CD4-positive, alpha-beta T cell treated with Interleukin-6 for 4 hours (primary cell): ENCODE measurements at places on chromosomes 4 and X.

GRCh38 chrX:91108761-91109160, 325.9 kb upstream of the PABPC5 start:
- DNase-seq: no peak

GRCh38 chrX:16711893-16712547, 449 bp downstream of the CTPS2 start:
- DNase-seq: peak; percentile 8

GRCh38 chrX:107197319-107197718, 8.9 kb downstream of the NUP62CL start:
- DNase-seq: no peak

DNA sequence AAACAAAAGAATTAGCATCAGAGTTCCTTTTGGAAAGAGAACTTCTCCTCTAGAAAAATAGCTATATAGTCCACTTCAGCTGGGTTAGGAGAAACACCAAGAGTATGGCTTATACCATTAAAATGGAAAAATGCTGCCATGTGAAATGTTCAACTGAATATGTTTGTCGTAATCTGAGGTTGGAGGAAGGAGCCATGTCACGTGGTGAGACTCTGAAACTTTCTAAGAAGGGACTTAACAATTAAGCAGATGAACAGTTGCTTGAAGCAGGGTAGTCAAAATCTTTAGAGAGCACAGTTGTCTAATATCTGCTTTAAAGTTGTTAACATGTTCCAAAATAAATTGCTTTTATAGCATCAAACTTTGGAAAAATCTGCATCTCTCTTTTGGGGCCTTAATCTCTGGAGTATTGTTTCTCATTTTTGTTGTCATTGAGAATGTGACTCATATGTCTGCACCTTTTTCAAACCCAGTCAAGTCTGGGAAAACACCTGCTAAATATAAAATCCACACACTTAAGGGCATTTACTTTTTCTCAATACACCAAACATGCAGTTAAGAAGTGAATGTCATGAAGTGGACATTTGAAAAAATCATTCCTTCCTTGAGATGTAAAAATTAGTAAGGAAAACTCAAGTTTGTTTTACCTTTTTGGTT, 168.8 kb upstream of the PDE5A start:
- DNase-seq: no peak

DNA sequence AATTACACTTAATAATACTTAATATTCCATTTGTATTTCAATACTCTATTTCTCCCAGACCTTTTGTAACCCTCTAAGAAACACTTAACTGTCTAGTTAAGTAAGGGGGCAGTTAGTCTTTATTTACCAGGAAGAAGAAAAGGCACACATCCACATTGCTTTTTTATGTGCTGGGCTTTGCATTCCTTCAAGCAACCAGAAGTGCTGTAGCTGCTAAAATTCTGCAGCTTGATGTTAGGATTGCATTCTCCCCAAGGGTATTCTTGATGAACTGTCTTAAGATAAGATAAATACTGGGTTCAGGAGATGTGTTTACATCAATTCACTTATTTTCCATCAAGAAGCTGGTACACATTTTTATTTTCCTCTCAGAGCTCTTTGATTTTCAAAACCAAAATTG, 24.0 kb downstream of the ASIC5 start:
- no peak for DNase-seq

DNA sequence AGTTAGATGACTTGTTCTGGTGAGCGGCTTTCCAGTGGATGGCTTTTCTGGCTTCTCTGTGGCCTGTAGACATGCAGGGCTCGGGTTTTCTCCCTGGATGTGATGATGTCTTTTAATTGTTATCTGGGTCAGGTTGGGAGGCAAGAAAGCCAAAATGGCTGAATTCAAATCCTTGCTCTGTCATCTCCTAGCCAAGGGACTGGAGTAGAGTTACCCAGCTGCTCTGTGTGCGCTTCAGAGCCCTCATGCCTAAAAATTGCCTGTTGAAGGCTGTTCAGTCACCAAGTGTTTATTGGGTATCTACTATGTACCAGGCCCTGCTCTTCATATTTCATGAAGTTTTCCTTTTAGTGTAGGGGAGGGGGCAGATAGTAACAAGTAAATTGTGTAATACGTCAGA, 7.3 kb downstream of the DCUN1D4 start:
- DNase-seq: no peak

DNA sequence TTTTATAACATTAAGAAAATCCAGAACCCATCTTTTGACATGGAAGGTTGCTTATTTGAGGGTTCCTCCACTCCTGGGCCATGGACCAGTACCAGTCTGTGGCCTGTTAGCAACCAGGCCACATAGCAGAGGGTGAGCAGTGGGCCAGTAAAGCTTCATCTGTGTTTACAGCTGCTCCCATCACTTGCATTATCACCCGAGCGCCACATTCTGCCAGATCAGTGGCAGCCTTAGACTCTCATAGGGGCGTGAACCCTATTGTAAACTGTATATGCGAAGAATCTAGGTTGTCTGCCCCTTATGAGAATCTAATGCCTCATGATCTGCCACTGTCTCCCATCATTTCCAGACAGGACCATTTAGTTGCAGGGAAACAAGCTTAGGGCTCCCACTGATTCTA, 58.6 kb downstream of the NDST4 start:
- DNase-seq: no peak

- peak; percentile 43 for DNase-seq
These were observed 847 bp downstream of the PI4K2B start for GRCh38 chr4:25234390-25235370.

DNA sequence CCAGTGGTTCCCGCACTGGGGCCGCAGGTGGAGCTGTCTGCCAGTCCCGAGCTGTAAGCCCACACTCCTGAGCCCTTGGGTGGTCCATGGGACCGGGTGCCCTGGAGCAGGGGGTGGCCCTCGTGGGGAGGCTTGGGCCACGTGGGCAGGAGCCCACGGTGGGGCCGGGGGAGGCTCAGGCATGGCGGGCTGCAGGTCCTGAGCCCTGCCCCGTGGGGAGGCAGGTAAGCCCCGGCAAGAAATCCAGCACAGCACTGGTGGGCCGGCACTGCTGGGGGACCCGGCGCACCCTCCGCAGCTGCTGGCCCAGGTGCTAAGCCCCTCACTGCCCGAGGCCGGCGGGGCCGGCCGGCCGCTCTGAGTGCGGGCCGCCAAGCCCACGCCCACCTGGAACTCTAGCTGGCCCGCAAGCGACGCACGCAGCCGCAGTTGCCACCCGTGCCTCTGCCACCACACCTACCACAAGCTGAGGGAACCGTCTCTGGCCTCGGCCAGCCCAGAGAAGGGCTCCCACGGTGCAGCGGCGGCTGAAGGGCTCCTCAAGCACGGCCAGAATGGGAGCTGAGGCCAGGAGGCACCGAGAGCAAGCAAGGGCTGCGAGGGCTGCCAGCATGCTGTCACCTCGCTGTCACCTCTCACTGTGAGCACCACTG, 2.0 kb upstream of the METAP1 start:
- DNase-seq: no peak

- DNase-seq: no peak
These were observed 348.1 kb downstream of the RAPGEF2 start for GRCh38 chr4:159451006-159451405.

- DNase-seq: no peak
These were observed 718.8 kb downstream of the KLHL13 start for GRCh38 chrX:117397844-117398243.

DNA sequence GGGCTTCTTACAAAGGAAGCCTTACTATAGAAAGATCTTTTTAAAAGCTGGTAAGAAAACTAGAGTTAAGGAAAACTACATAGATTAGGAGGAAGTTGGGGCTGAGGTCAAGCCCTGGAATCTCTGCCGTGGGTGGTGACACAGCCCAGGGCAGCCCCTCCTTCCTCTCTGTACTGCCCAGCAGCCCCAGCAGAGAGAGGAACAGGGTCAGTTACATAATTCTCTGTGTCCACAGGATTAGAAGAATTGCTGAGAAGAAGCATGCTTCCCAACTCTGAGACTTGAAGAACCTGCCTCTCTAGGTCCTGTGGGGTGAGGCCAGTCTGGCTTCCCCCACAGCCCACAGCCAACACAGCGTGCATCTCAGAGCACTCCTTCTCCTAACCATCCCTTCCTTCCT, 9.2 kb upstream of the ABLIM2 start:
- no peak for DNase-seq

DNA sequence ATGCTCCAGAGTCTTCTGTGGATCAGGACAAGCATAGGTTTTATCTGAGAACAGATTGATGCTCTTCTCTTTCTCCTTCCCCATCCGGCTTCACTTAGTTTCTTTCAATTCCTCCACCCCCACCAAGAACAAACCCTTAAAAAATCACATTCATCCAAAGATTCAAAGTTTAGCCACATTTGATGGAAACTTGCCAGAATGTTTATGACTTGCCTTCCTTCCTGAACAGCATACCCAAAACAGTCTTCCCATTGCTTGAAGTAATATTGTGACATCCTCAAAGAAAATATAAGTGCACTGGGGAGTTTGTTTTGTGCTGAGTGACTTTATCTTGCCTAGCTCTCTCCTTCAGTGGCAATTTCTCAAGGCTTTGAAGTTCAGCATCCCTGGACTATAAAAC, 83.0 kb downstream of the MAGEB17 start:
- no peak for DNase-seq

DNA sequence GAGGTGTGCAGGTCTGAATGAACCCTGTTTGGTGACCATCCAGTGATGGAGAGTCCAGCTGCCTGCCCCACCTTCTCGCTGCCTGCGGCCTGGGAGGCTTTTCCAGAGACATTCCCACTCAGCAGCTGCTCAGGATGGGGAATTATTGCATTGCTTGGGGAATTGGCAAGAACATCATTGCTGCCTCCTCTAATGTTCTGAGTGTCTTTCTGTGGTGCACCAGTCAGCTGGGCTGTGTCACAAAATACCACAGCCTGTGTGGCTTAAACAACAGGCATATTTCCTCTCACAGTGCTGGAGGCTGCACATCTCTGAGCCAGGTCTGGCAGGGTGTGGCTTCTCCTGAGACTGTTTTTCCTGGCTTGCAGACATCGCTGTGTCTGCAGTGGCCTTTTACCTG, 86.8 kb upstream of the AFAP1 start:
- no peak for DNase-seq

GRCh38 chrX:87337267-87337666, 180.3 kb upstream of the KLHL4 start:
- no peak for DNase-seq

DNA sequence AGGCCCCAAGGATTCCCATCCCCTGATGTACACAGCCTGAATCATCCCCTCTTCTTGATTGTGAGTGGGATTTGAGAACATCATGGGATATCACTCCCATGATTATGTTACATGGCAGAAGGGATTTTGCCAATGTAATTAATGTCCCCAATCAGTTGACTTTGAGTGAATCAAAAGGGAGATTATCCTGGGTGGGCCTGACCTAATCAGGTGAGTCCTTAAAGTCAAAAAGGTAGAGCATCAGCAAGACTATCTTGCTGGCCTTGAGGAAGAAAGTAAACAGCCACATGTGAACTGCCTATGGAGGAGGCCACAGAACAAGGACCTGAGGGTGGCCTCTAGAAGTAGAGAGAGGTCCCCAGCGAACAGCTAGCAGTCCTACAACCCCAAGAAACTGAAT, 203.1 kb upstream of the ATP6AP2 start:
- DNase-seq: no peak

DNA sequence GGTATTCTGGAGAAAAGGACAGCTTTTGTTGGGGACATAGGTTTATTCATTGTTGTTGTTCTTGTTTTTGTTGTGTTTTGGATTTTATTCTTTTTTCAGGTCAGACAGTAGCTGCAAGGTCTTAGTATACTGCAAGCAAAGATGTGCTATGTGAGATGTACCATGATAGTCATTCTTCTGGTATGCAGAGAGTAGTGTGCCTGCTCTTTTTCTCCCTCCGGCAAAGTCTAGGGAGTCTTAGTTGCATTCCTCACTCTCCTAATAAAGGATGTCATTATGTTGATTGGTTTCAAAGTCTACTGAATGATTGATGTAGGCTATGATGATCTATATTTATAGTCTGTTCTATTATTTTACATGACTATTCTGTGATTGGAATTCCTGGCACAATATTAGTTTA, 119.9 kb upstream of the POF1B start:
- no peak for DNase-seq

DNA sequence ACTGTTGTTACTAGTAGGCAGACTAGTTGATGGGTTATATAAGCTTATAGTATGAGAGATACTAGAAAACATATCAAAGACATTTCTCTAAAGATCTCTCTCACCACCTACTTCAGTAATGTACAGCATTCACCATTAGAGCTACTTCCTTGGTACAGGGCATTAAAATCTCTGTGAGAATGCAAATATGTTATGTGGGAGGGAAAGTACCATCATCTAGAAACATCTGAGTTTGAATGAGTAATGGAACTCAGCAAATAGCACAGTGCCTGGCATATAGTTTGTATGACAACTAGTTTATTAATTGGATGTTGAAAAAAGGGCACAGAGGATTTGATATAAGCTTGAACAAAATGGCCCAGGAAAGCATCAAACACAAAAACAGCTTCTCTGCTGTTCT, 211.1 kb downstream of the GLUD2 start:
- DNase-seq: no peak

DNA sequence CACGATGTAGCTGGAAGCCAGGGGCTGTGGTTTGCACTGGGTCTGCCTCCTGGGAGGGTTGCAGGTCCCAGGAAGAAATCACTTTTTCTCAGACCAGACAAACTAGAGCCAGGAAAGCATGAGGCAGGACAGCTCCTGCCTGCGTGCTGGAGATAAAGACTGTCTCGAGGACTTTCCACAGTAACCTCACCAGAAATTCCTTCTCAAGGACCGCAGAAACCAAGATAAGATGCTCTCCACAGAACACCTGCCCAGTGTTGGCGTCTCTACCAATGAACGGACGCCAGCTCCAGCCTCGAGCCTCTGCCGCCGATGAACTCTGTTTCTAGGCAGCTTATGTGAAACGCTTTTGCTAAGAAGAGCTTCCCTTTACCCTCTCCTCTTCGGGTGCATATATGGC, 76.9 kb upstream of the AFAP1 start:
- no peak for DNase-seq

DNA sequence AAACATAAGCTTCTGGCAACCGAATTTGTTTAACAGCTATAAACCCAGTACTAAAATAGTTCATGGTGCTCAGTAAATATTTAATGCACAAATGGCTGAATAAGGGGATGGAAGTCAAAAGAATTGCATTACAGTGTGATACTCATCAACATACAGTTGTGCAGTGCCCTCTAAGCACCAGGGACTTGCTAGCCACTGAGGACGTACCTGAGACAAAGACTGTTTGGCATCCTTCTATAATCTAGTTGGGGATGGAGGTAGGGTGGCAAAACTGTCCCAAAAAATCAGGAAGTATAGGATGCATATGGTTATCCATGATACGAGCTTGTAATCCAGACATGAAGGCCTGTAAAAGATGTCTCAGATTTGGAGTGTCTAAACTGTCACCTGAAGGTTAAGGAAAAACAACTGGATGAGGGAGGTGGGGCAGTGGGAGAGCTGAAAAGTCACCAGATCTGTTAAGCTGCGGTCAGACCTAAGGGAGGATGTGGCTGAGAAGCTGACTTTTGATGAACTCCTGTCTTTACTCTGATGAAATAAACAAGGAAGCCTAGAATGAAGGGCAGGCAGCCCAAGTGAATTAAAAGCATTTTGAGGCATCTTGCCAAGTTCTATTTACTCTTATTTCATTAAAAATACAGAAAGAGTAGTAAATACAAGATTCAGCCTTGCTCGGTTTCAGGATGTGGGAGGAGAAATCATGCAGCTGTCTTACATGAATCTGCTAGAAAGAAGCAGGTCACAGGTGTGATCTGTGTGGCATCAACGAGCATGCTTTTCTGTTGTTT, 12.0 kb upstream of the CD38 start:
- peak; percentile 64 for DNase-seq

- DNase-seq: no peak
These were observed 181.6 kb downstream of the LARP7 start for GRCh38 chr4:112818594-112818965.

GRCh38 chr4:170979736-170980135, 833.5 kb upstream of the GALNTL6 start:
- no peak for DNase-seq
